ENCODE measurements at places on chromosomes 7 and 10.

DNA sequence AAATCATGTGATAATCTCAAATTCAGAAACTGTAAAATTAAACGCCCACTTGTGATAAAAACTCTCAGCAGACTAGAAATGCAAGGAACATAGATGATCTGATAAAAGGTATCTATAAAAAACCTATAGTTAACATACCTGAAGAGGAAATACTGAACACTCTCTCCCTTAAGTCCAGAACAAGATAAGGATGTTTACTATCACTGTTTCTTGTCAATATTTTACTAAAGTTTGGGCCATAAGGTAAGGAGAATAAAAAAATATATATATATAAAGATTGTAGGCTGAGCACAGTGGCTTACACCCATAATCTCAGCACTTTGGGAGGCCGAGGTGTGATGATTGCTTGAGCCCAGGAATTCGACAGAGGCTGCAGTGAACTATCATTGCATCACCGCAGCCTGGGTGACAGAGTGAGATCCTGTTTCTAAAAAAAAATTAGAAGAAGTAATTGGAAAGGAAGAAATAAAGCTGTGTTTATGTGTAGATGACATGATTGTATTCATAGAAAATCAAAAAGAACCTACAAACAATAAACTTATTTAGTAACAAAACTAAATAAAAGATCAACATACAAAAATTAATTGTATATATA, 28.4 kb downstream of the MPLKIP start:
- no peak for DNase-seq

DNA sequence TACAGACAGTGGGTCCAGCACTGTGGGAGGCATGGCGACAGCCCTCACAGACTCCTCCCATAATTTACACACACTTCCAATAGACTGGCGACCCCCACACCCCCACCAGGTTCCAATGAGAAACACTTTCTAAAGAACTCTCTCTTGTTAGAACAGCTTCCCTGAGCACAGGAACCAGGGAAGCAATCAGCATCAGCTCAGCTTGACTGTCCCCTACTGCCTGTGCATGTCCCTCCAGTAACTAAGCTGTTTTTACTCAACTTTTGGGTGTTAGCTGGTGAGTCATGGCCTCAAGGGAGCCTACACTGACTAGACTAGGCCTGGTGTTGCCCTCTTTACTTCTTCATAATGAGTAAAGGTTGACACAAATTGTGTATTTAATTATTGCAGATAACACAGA, 32.6 kb upstream of the HERPUD2 start:
- no peak for DNase-seq

GRCh38 chr10:112258407-112258806, 24.8 kb upstream of the TECTB start:
- no peak for DNase-seq

- no peak for DNase-seq
Observed at GRCh38 chr7:152617056-152617455, 58.9 kb downstream of the XRCC2 start.

DNA sequence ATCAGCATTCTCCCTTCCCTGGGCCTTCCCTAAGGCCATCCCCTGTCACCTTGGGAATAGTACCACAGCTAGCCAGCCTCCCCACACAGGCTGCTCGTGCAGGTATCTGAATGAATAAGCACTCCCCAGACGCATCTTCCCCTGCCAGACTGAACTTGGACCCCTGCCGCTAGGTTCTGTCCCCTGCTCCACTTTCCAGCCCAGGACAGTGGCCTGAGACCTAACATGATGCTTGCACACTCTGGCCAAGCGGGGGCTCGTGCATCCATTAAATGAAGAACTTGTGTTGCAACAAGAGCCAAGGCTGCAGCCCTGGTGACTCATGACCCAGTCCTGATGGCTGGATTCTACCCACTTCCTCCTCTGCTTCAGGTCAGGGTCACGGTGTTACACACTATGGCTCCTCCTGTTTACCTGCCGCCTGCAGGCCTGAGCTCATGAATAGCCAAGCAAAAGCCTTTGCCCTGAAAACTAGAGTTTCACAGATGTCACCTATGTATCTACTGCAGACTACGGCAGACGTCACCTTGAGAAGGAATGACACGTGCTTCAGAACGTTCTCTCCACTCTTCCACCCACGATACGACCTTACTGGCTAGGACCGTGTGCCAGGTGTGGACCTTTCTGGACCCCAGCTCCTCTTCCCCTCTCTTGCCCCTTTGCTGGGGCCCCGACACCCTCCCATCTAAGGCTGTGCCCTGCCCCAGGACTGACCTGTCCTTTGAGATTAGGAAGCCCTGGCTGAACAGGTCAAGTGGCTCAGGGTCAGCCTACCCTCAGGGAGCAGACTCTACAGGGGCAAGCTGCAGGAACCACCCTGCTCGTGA, 6.5 kb downstream of the ASB13 start:
- DNase-seq: no peak

DNA sequence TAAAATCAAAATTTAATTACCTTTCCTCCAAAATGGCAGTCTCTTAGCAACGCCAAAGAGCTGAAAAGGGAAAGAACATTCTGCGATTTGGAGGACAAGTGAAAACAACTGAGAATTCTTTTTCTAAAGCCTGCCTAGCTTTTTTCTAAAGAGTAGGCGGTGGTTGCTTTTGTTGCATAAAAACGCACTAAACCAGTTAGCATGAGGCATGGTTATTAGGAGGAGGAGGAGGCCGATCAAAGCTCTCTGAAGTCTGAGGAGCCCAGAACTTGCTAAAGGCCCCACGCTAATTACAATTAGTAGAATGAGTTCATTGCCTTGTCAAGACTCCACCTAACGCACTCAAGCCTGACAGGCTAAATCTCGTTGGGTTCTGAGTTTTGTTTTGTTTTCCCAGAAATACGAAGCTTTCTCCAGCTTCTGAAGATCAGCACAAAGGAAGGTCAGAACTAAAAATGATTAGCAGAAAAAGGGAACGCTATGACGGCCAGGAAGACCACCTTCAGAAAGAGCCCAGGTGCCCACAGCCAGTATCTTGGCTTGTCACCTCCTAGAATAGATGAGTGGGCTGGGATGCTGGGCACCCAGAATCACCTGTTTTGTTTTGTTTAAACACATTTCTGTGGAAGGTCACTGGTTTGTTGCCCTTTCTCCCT, 72.0 kb downstream of the FGFR2 start:
- no peak for DNase-seq

DNA sequence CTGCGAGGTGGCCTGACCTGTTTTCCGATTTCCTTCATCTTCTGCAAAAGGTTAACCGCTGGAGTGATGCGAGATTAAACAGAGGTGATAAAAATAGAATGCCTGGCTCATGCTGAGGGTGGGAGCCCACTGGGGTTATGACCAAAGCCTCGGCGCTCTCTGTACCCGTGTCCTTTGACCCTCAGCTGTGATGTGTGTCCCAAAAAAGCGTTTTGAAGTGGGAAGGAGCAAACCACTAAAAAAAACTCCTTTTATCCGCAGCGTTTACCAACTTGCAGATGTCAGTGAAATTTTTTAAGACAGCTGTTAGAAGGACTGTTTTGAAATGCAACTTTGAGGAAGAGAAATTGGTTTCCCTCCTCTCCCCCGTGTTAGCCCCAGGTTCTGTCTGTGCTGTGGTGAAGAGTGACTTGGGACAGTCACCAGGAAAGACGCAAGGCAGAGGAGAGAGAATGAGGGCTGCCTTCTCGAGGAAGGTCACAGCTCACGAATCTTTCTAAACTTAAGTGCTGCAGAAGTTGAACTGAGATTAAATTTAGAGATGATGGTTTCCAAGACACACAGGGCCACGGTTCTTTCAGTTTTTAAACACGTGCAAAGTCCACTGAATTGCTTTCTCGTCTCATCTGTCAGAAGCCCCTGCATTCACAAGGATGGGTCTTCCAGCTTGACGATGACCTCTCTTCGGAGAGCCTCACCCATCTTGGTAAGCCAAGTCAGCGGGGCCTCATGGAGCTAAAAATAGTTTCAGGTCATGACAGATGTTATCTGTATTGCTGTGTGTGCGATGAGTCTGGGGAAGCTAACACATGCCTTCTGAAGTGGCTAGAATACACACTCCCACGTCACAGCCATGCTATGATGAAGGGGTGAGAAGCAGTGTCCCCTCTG, 27.6 kb downstream of the AMZ1 start:
- no peak for DNase-seq

DNA sequence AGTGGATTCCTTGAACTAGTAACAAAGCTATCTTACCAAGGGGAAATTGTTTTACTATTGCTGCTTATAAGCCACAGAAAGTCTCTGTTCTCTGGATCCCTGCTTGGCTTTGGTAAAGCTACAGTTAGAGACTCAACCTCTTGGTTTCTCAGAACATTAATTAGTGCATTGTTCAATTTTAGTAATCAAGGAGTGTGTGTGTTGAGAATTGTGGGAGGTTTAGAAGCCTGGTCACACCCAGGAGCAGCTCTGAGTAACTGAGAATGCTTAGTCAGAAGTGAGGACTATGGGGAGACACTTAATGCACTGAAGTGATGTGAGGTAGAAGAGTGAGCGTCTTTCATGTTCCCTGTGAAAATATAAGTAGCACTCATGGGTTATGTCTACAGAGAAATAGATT, 8.2 kb upstream of the ACTA2 start:
- no peak for DNase-seq

DNA sequence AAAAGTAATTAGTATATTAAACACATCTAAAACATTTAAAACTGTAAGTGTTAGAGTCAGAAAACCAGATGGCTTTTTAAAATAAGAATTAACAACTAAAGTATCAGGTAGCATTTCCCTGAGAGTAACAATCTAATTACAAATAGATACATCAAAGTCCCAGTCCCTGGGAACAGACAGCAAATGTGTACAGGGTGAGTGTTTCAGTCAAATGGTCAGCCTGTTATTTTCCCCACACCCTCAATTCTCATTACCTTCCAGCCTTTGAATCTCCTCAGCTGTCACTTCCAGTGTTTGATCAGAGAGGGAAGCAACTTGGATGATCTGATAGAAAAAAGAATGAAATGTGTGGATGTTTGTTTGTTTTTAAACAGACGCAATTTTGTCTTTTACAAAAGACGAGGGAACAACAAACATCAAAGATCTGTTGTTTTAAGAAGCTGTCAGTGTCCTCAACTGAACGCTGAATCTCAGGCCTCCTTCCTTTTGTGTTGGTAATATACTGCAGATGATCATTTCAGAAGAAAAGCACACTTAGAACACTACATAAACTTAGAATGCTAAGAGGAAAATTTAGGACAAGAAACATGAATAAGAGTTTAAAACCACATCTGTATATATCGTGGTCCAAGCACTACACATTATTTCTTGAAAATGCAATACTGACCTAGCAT, 29.8 kb downstream of the CEP41 start:
- DNase-seq: no peak

DNA sequence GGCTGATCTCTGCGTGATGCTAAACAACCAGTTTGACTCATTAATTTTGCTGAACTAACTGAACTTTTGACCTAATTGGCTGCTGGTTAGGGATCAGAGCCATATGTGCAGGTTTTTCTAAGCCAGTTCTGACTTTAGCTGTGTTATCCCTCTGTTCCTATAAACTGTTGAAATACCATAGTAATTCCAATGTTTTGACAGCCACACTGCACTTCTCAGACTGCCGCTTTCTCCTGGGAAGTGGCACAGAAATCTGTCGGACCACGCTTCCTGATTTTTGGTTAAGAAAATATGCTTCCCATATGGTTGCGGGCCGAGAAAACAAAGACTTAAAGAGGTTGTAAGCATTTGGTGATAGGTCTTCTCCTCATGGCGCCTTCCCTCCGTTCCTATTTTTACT, 42.3 kb downstream of the TBXAS1 start:
- DNase-seq: no peak

DNA sequence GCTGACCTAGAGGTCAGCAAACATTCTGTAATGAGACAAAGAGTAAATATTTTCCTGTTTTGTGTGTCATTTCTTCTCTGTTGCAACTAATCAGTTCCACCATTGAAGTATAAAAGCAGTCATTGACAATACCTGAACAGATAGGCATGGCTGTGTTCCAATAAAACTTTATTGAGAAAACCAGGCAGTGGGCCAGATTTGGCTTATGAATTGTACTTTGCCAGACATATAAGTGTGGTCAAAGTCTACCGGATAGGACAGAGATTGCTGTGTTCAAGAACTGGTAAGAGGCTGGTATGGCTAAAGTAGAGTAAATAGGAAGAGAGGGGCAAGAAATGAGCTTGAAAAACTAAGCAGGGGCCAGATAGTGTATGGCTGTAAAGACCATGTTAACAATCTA, 38.3 kb upstream of the TAC1 start:
- DNase-seq: no peak

DNA sequence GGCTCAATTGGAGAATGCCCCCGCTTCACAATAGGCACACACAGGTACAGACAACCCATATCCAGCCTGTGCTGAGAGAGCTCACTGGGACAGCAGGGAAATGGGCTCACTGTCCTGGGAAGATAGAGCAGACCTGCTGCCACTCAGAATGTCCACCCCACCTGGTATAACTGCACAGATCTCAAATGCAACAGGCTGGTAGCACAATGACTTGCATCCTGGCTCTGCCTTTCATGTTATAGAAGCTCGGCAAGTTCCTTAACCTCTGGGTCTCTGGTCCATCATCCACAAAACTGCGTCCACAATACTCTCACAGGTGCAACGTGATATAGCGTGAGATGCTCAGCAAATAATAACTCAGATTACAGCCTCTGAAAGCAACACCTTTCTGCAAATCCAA, 295.4 kb downstream of the GRID1 start:
- no peak for DNase-seq

- DNase-seq: no peak
Observed at GRCh38 chr7:30668102-30668501, 14.2 kb downstream of the CRHR2 start.

- DNase-seq: no peak
Observed at GRCh38 chr7:119684763-119685162, 588.2 kb upstream of the KCND2 start.

DNA sequence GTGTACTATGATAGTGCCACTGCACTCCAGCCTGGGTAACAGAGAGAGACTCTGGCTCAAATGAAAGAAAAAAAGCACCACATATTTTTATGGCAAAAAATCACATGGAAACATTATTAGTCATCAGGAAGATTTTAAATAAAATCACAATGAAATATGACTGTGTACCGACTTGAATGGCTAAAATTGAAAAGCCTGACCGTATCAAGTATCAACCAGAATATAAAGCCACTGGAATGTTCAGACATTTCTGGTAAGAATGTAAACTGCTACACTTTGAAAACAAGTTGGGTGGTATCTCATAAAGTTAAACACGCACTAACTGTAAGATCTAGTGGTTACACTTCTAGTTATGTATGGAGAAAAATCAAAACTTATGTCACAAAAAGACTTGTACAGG, 306.7 kb upstream of the MBL2 start:
- DNase-seq: no peak

- no peak for DNase-seq
Observed at GRCh38 chr10:58264780-58265179, 2.9 kb downstream of the IPMK start.

GRCh38 chr7:138167869-138168296, 91.6 kb downstream of the AKR1D1 start:
- no peak for DNase-seq

Data from activated T-helper 1 cell treated with anti-CD3 and anti-CD28 coated beads, Interleukin-2, amount 50 U/mL, for 16 hours (primary cell).